ENCODE measurements at places on chromosomes 11 and 22.

- DNase-seq, result no peak
Measured at GRCh38 chr11:47374720-47375019, 3.7 kb downstream of the SPI1 start.

- DNase-seq, result no peak
Measured at GRCh38 chr11:78613378-78613813, 38.7 kb upstream of the NARS2 start.

GRCh38 chr11:67640758-67641337 is 1.3 kb upstream of the TBX10 start:
- DNase-seq, result no peak

- no peak for DNase-seq
Measured at GRCh38 chr11:125463590-125464269, 32.3 kb downstream of the FEZ1 start.

DNA sequence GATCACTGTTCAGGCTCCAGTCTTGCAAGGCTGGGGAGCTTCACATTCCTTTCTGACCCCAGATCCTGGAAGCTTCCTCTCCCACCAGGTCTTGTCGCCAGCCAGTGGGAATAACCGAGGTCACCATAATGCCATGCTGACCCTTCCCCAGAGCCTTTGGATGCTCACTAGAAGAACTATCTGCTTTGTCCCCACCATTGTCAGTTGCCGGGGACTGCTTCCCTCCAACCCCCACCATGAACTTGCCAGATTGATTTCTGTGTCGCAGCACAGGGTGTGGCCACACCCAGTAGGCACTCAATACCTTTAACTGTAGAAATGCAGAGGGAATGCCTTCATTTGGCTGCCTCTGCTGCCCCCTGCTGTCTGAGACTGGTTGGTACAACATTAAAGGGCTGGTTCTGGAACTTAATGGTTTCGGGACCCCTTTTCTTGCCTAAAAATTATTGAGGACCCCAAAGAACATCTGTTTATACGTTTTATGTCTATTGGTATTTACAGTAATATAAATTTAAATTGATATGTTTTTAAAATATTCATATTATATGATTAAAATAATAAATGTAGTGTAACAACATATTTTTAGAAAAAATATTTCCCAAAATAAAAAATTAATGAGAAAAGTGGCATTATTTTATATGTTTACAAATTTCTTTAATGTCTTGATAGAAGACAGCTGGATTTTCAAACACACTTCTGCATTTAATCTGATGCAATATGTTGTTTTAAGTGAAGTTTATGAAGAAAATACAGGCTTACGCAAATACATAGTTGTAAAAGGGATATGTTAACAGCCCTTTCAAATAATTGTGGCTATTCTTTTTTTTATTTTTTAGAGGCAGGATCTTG is 6.7 kb upstream of the GDPD5 start:
- peak; percentile 72 for DNase-seq

GRCh38 chr11:61356706-61357105 is 5.0 kb downstream of the CYB561A3 start:
- DNase-seq, result no peak

- DNase-seq, result no peak
Measured at GRCh38 chr11:113715882-113716625, 9.9 kb upstream of the TMPRSS5 start.

GRCh38 chr11:11420899-11421285 is 67.8 kb upstream of the CSNK2A3 start:
- no peak for DNase-seq

- DNase-seq, result no peak
Measured at GRCh38 chr22:18929459-18929858, 6.6 kb downstream of the PRODH start.

DNA sequence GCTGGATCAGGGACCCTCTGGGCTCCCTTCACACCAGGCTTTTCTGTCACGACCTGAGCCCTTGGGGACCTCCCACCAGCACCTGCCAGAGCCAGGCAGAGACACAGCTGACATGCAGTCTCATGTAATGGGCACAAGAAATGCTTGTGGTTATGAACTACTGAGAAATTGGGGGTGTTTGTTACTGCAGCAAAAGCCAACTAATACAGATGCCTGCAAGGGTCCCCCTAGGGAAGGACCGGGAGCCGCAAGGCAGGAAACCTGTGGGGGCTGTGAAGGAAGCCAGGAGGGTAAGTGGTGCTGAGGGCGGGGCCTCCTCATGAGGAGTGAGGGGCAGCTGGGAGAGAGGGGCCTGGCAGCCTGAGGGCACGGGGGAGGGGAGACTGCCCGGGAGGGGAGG is 16.6 kb downstream of the WNT11 start:
- DNase-seq, result no peak

DNA sequence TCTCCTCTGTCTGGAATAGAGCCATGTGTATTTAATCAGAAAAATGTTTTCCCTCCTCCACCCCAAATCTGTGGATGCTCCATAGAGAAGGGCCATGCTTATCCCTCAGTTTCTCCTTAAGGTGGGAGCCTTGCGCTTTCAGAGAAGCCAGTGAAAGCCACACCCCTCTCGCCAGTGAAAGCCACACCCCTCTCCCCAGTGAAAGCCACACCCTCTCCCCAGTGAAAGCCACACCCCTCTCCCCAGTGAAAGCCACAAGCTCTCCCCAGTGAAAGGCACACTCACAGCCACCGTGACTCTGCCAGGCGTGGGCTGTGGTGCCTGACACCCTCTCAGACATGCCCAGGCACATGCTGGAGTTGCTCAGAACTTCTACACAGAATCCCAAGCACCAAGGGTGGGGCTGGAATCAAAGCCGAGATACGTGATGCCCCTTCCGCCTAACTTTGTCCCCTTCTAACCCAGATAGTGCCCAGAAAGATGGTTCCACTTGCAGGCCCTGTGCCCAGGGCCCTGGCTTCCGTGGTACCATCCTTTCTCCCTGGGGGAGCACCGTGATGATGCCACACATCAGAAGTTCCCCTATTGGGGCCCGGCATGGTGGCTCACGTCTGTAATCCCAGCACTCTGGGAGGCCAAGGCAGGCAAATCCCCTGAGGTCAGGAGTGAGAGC is 16.5 kb upstream of the PRR5 start:
- DNase-seq, result peak; percentile 64

- DNase-seq, result no peak
Measured at GRCh38 chr11:93737904-93738612, 3.2 kb downstream of the TAF1D start.

DNA sequence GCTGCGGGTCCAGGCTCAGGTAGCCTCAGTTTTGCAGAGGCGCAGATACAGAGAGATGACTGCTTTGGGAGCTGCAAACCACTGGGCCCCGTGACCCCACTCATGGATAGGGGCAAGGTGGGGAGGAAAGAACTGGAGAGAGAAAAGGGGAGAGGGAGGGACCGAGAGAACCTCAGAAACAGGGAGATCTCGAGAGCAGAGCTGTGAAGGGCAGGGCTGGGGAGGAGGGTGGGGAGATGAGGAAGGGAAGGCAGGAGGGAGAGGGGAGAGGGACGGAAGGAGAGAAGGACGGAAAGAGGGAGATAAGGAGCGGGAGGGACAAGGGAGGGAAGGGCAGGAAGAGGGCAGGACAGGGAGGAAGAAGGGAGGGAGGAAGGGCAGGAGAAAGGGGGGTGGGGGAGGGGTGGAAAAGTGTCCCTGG is 46.3 kb downstream of the IGLL1 start:
- no peak for DNase-seq

DNA sequence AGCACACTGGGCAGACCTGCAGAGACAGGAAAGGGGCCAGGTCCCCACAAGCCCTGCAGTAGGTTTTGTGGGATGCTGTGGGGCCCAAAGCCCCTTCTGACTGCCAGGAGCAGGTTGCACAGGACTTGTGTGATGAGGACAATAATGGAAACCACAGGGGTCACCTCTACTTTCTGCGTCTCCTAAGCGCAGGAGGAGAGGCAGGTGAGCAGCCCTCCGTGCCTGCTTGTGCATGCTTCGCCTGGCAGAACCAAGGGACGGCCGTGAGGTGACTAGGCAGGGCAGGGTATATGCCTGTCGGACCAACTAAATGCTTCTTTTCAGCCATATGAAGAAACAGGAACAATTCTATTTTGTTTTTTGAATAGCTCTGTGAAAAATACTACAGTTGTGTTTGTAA is 77.9 kb upstream of the PITPNB start:
- DNase-seq, result no peak

GRCh38 chr11:69483691-69484426 is 2.4 kb downstream of the LINC01488 start:
- no peak for DNase-seq

GRCh38 chr11:45366619-45367190 is 80.6 kb upstream of the SYT13 start:
- DNase-seq, result no peak

DNA sequence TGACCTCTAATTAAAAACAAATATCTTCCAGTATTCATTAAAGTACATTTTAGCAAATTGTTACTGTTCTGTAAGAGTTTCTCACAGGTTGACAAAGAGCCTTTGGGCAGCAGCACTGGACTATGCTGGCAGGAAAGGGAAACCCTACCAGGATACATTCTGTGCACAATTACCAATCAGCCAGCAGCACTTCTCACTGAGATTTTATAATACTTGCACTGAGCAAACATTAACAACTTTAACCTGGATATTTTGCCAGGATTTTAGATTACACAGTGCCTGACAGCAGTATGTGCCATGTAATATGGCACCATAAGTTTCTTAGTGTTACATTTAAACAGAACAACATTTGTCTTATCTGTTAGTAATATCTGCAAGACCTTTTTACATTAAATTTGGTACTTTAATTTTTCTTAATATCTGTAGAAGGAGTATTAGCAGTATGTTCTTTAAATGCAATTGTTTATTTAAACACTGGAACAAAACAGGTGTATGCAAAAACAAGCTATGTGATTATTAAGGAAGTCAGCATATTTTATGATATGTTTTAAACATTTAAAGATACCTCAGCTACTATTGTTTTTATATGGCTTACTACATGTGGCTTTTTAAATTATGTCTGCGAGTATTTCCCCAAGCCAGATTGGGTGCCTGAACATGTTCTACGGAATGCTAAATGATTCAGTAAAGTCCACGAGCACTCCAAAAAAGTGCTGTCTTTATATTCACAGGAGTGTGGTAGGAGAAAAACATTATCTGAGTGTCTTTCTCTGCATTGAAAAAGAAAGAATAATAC is 699.0 kb upstream of the LUZP2 start:
- no peak for DNase-seq

- DNase-seq, result peak; percentile 78
Measured at GRCh38 chr22:38870312-38870741, 1.7 kb downstream of the CBX6 start.

DNA sequence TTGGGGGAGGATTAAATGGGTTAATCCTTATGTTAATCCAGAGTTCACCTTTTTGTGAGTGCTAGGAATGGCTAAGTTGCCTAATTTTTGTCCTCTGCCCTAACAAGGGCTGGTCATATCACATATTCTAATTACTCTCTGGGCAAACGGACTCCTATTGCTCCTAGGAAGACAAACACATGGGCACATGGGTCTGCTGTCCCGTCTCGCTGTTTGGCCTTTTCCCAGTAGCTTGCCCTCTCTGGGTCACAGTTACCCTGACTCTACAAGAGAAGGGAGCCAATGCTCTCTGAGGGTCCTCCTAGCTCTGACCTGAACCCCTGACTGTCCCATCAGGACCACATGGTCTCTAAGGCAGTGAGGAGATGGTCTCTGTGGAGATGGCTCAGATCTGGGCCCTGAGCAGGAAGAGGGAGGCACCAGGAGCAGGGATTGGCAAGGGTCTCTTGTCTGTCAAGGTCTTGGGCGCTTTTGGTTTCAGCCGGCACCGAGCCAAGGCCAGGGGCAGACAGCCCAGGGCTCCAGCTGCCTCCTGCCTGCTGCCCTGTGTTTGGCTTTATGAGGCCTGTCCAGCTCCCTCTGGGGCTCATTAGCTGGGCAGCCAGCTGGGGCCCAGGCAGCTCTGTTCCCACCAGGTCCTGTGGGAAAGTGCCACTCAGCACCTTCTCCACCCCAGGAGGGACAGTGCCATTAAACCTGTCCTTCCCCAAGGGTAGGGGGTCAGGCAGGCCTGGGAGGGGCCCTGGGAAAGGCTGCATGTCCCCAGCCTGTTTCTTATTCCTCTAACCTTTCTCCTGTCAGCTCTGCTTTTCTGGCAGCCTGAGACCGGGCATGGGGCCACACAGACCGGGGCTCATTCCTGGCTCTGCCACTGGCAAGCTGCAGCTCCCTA is 559.9 kb downstream of the MN1 start:
- DNase-seq, result no peak

- DNase-seq, result no peak
Measured at GRCh38 chr22:23285734-23286133, 105.4 kb downstream of the BCR start.

DNA sequence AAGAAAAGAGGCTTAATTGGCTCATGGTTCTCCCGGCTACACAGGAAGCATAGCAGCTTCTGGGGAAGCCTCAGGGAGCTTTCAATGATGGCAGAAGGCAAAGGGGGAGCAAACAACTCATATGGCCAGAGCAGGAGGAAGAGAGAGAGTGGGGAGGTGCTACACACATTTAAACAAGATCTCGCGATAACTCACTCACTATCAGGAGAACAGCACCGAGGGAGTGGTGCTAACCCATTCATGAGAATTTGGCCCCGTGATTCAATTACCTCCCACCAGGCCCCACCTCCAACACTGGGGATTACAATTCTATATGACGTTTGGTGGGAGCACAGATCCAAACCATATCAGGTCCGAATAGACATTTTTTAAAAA is 41.7 kb upstream of the APLNR start:
- no peak for DNase-seq

- DNase-seq, result no peak
Measured at GRCh38 chr11:130512662-130513061, 64.2 kb downstream of the ADAMTS15 start.

DNA sequence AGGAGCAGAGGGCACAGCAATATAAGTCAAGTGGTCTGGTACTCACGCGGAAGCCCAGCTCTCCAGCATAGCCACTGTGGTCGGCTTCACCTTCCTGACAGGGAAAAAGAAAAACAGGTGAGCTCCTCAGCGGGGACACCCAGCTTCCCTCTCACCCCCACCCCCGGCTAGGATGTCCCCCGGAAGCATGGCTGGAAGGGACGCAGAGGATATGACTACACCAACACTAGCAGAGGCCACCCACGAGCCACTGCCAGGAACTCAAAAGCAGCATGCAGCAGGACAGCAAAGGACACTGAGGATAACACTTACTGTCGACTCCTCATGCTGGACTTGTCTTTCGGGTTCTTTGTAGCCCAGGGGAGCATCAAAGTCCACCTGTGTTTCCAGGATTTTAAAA is 9.0 kb upstream of the C22orf39 start:
- no peak for DNase-seq

DNA sequence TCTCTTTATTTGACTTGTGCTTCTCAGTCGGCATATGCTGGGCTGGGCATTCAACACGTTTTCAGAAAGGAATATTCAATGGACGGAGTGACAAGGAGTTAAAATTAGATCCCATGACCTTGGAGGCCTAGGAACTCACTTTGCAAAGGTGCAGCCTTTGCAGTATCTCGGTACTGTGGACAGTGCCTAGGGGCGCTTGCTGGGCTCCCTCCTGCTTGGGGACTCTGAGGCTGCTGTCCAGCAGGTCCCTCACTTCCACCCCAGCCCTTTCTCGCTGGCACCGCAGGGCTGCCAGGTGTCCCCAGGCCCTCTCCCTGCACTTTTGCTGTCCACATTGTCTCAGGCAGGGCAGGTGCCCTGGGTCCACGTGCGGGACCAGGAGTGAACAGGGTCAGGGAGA is 255.5 kb upstream of the B3GAT1 start:
- no peak for DNase-seq

- DNase-seq, result no peak
Measured at GRCh38 chr11:119262668-119263351, 54.1 kb downstream of the MCAM start.
